Foreskin keratinocyte (primary cell): ENCODE measurements at places on chromosomes 11 and 22. TPM values are rescaled to one million over a fixed set of nuclear protein-coding genes. Genes with fewer than 3 reads are reported as not detected.

DNA sequence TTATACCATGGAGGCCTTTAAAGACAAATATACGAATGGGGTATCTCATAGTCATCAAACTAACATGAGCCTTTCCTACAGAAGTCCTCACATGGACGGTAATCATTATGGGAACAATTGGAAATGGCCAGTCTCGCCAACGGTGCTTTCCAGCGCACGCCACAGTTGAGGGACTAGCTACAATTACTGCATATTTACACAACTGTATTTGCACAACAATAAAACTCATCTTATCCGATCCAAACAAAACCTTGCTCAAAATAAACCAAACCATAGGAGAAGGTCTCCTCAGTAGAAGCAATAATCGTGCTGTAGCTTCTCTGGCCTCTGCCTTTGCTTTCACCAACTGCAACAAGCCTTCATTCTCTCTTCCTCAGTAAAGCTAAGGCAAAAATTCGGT lies 5.9 kb downstream of the CADM1 start:
- DNase-seq = no peak

- DNase-seq = no peak
Observed at GRCh38 chr11:95297680-95298452, 66.9 kb upstream of the SESN3 start.

GRCh38 chr11:93906486-93906885 lies 56.1 kb upstream of the VSTM5 start:
- no peak for DNase-seq

The PKNOX2 gene
- polyA plus RNA-seq = 0.03 and 0.04 TPM in 2 replicates

- no peak for DNase-seq
Observed at GRCh38 chr22:46592390-46592872, 27.8 kb upstream of the GRAMD4 start.

The OPCML gene
- 0.01 and 0.03 TPM in 2 replicates for polyA plus RNA-seq

GRCh38 chr11:69944146-69944795 lies 125.1 kb upstream of the FGF3 start:
- DNase-seq = no peak
